Tibial nerve (tissue), 4 donors: ENCODE measurements at places on chromosomes 11 and 22. TPM values are rescaled to one million over a fixed set of nuclear protein-coding genes. Genes with fewer than 3 reads are reported as not detected.

Gene SCGB1D2
- not detected for total RNA-seq

Gene GRAP2
- total RNA-seq = 3.8 TPM

DNA sequence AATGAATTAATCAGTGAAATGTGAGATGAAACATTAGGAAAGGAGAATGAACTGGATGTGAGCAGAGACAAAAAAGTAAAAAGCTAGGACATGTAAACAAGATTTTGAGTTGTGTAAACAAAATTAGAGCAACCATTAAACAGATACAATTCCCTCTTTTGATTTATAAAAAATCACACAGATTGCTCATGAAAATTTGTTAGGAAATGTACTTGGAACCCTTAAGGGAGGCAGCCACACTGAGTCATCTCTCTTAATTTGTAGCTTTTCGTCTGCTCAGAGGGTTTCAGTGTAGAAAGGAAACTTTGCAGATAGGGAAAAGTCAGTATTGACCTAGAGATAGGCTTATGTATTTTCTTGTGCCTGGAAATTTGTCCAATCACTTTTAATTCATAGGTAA is 49.6 kb upstream of the ME3 start:
- no peak overlapping the region for H3K4me3 ChIP-seq
- DNase-seq = no peak
- H3K36me3 ChIP-seq = no peaks in the 10 kb centered on the region
- no peak overlapping the region for H3K27ac ChIP-seq
- no peaks in the 10 kb centered on the region for H3K27me3 ChIP-seq
- no peaks in the 10 kb centered on the region for H3K4me1 ChIP-seq

Gene FADS2
- 29.1 TPM for total RNA-seq

- DNase-seq = no peak
- no peaks in the 10 kb centered on the region for H3K36me3 ChIP-seq
- no peaks in the 10 kb centered on the region for H3K4me1 ChIP-seq
Observed at GRCh38 chr22:20742764-20743163, 31.1 kb upstream of the SERPIND1 start.

DNA sequence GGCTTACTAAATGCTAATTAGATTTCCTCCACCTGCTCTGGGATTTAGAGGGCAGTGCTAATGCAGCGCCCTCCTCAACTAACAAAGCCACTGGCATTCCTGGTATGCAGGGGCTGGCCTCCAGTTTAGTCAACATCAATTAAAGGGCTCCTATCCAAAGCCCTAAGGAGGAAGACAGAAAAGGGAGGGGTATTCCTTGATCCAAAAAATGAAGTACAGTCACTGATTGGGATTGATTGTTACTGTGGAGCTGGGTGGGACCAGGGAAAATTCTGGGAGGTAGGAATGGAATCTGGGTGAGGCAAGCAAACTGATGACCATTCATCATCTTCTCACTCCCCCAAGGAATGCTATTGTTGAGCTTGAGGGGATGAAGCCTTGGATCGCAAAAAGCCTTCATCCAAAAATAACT is 52.2 kb downstream of the GAB2 start:
- no peak overlapping the region for H3K4me3 ChIP-seq
- H3K27ac ChIP-seq = peak overlapping the region; percentile 60
- no peak for DNase-seq

- H3K27ac ChIP-seq = no peak overlapping the region
- H3K27me3 ChIP-seq = no peaks in the 10 kb centered on the region
- H3K4me1 ChIP-seq = no peaks in the 10 kb centered on the region
Observed at GRCh38 chr11:3823303-3823702, 14.9 kb downstream of the PGAP2 start.
